ENCODE measurements at places on chromosomes 11 and 22.
A peak's percentile ranks its signal among the peaks of the same experiment; 100 is the strongest.

DNA sequence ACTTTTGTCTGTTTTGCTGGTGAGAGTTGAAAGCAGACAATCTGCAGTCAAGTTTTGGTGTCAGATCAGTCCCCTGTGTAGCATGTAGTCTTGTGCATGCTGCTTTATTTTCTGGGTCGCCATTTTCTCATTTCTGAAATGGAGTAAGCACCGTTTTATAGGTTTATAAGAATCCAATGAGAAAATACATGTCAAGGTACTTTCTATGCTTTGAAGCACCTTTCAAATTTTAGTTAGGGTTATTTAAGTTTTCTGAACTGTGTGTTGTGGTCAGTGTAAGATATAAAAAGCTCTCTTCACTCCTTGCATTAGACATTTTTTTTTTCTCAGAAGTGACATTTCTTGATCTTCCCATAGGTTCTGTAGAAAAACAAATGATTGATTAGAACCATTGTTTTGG is 283.2 kb downstream of the ETS1 start:
- DNase-seq, result no peak

DNA sequence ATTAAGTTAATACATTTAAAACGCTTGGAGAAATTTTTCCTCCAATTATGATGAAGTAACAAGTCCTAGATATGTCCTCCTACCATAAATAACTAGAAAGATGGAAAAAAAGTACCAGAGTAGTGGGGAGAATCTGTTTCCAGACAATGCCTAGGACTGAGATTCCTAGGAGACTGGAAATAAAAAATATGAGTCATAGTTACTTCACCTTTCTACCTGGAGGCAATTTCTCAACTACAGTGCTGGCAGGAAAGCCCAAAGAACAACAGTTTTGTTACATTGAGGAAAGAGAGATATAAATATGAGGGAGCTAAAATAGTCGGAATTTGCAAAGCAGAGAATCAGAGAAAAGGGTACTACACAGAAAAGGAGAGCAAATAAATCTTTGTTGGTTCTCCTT is 202.1 kb upstream of the ARHGAP42 start:
- no peak for DNase-seq

GRCh38 chr11:6919698-6920097 is 1.1 kb upstream of the OR2D3 start:
- no peak for DNase-seq

GRCh38 chr22:27804470-27805297 is 3.1 kb upstream of the MN1 start:
- peak; percentile 90 for DNase-seq

DNA sequence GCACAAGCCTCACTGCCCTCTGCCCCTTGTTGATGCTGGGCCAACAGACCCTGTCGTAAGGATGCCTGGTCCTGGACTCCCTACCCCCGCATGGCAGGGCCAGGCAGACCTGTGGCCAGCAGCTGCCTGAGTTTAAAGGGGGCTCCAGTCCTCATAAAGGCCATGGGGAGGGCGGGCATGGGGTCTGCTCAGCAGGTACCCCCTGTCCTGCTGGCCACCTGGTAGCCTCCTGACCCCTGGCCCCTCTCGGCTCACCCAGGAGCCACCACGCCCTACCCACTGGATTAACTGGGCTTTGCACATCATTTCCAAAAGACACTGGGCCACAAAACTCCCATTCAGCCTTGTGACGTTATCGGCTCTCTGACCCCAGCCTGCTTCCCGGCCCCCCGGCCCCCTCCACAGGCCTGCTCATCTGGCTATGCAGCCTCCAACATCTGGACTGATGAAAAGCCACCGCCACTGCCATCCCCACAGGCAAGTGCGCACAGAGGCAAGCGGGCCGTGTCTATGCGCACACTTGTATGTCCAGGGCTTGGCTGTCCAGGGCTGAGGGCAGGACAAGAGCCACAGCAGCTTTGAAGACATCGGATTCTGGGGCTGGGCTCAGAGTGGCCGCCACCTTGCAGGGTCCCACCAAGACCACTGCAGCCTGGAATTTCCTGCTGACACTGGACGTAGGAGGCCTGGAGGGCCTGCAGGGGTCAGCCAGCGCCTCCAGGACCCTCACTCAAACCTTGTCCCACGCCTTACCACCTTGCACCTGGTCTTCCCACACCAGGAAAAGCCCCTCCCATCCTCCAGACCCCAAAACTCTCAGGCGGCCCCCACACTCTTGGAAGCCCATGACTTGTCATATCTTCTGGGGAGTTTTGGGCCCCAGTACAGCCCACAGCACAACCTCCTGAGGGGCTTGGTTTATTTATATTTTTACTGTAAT is 48.7 kb downstream of the IGF2 start:
- no peak for DNase-seq

DNA sequence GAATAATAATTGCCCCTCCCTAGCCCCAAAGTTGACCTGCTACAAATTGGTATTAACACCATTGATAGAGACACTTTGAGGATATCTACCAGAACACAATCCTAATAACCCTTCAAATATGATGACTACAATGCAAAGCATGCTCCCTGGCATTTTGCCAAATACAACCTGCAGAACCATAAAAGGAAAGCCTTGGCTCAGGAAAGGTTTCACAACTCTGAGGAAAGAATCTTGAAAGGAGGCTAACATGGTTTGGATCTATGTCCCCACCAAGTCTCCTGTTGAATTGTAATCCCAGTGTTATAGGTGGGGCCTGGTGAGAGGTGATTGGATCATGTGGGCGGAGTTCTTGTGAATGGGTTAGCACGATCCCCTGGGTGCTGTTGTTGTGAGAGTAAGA is 140.4 kb upstream of the ARHGAP42 start:
- no peak for DNase-seq

GRCh38 chr22:36541831-36542411 is 13.0 kb upstream of the EIF3D start:
- DNase-seq, result peak; percentile 78

DNA sequence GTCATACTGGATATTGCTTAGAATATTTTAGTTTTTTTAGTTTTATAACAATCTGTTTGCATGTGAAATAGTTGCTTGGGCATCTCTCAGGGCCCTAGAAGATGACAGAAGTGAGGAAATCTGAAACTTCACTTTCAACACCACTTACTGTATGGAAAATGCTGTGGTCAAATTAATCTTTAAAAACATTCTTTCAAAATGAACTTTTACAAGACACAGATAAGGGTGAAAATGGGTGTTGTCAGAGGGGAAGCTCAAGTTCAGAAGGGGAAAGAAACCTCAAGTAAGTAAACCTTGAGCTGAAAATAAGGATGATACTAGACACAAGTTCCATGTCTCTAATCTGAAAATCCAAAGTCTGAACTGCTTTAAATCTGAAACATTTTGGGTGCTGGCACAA is 1840.1 kb upstream of the RAG2 start:
- DNase-seq, result no peak

DNA sequence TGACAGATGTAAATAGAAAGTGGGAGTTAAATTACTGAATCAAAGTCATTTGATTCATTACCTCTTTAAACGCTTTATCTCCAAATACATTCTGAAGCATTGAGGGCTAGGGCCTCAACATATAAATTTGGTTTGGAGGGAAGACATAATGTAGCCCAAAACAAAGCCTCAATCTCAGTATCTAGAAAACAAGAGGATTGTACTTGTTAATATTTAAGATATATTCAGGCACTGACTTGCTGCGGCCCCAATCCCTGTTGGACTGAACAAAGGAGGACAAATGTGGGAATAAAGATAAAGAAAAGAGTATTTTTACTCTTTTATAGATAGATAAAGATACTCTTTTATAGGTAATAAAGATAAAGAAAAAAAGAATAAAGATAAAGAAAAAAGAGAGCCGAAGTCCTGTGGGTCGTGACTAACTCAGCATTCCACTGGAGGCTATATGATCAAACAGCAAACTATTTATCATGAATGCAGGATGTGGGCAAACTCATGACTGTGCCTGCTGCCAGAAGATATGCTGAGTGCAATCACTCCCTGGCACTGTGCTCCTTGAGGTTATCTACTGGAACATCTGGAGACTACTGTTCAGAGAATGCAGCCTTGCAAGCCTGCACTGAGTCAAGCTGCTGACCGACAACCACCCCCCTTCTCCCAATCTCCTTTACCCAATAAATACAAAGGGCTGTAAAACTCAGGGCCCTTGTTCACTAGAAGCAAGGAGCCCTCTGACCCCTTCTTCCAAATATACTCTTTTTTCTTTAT is 6.9 kb downstream of the OR10V1 start:
- peak; percentile 20 for DNase-seq

GRCh38 chr11:68074584-68075352 is 35.9 kb downstream of the TCIRG1 start:
- DNase-seq, result no peak

- no peak for DNase-seq
Measured at GRCh38 chr11:14764579-14765527, 121.2 kb downstream of the PDE3B start.

DNA sequence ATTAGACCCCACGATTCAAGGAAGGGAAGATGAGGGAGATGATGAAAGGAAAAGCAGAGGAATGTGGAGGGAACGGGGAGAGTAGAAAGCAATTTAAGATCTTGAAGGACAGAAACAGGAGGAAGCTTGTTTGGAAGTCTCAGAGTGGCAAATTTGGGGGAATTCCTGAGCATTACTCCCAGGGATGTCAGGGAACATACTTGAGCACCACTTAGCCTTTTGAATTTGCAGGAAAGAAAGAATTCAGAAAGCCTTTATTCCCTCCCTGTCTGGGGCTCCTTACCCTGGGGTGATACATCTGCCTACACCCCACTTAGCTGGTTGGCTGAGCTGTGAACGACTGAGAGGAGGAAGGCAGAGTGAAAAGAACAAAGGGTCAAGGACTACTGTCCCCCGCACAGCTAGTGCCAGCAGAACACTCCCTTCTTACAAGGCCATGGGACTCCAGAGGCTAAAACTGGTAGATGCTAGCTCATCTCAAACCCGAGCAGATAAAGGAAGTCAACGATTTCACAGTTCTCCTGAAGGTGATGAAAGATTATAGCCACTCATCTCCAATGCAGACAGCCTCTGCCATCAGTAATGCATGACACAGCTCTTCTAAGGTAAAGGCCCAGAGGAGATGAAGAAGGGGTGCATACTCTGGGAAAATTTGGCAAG is 84.0 kb upstream of the AKIP1 start:
- no peak for DNase-seq

GRCh38 chr11:91258876-91259275 is 965.7 kb upstream of the FAT3 start:
- DNase-seq, result no peak

- DNase-seq, result no peak
Measured at GRCh38 chr22:40803321-40803720, 15.8 kb downstream of the SLC25A17 start.

DNA sequence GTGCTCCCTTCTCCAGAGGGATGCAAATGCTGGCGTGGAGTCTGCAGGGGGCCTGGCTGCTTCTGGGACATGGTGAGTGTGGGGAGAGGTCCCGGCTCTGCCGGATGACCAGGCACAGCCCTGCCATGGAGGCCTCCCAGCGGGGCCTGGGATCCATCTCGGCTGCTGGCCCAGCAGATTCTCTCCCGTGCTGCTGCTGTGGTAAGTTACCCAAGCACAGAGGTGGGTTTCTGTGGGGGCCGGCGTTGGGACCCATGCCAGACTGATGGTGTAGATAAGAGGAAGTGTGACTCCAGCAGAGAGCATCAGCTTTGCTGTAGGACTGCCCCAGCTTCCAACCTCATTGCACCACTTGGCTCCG is 147.5 kb upstream of the B3GAT1 start:
- no peak for DNase-seq

DNA sequence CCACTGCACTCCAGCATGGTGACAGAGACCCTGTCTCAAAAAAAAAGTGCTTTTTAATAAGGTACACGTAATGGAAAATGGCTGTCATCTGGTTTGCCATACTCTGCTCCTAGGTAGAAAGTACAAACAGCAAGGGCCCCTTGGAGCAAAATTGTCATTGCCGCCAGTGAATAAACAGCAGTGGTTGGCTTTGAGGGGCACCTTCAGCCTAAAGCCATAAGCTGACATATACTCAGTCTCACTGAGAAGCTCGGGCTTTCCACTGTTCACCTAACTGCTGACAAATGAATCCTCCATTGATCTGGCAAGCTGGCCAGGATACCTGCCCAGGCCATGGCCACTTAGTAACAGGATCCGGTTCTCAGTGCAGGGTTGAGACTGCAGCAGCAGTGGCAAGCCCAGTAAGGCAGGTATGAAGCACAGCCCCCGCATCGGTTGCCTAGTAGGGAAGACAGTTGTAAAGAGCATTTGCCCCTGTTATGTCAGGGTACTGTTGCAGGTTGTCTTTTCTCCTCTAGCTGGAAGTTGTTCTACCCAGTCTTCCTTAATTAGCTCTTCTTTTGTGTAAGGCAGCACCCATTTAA is 38.8 kb downstream of the MARK2 start:
- no peak for DNase-seq

- no peak for DNase-seq
Measured at GRCh38 chr11:1925373-1926155, 6.1 kb downstream of the TNNT3 start.

DNA sequence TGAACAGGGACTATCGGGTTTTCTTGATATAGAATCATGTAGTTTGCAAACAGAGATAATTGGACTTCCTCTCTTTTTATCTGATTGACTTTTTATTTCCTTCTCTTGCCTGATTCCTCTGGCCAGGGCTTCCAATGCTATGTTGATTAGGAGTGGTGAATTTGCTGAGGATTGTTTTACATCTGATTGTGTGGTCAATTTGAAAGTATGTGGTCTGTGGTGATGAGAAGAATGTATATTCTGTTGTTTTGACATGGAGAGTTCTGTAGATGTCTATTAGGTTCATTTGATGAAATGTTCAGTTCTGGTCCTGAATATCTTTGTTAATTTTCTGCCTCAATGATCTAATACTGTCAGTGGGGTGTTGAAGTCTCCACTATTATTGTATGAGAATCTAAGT is 713.2 kb upstream of the CCDC179 start:
- no peak for DNase-seq

GRCh38 chr11:130831976-130832375 is 84.3 kb downstream of the SNX19 start:
- no peak for DNase-seq

DNA sequence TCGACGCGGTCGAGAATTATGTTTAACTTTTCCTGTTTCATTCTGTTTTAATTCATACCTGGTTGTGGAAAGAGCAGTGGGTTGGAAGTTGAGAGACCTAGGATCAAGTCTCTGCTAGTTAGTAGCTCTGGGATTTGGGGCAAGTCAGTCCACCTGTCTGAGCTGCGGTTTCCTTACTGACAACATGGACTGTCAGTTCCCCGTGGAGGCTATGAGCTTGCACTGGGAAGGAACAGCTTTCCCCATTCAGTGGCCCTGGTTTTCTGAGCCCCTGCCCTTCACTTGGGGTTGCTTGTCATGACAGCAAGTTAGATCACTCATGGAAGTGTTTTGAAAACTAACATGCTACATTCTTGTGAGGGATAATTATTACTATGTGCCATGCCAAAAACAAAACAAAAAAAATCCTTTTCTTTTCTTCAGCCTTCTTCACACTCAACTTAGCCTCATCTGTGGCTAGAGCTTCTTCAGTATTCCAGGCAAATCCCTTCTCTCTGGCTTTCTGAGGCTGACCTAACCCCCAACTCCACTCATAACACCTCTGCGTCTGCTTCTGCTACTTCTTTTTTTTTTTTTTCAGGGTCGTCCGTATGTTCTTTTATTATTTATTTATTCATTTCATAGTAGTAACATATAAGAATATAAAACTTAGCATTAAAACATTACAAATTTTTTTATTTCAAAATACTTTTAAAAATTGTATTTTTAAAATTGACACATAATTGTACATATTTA is 43.0 kb upstream of the ZBED5 start:
- DNase-seq, result peak; percentile 25

- DNase-seq, result no peak
Measured at GRCh38 chr22:43887391-43887790, 4.4 kb downstream of the PNPLA5 start.
